ENCODE measurements at places on chromosomes 13 and 19.

DNA sequence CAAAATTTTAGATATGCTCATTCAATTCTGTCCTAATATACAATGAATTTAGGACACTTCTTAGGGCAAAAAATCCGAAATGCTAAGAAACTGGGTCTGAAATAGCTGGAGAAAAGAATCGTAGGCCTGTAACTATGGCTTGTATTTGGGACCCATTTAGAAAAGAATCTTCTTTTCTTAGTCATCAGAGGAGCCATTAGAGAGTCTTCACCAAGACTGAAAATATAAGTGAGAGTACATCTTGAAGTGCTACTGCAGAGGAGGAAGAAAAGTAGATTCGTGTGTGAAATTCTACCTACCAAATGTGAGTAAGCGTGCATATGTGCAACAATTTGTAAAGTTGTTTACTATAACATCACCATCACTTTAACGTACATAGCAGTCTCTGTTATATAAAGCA, 8.8 kb upstream of the DACH1 start:
- DNase-seq, result no peak

DNA sequence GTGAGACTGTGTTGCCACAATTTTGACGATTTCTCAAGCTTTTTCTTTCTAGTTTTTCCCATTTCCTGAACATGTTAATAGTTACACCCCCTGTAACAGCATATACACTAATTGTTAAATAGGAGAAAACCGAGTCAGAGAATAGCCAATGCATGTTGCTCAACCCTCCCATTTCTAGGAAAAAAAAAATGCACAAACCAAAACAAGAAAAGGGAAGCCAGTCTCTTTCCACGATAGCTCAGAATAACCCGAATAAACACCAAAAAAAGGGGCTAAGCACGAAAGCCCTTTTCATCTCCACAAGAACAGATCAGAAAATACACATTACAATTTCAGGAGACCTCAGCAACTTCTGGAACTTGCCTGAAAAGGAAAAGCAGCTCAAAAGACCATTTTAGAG, 16.3 kb downstream of the LATS2 start:
- DNase-seq, result no peak

DNA sequence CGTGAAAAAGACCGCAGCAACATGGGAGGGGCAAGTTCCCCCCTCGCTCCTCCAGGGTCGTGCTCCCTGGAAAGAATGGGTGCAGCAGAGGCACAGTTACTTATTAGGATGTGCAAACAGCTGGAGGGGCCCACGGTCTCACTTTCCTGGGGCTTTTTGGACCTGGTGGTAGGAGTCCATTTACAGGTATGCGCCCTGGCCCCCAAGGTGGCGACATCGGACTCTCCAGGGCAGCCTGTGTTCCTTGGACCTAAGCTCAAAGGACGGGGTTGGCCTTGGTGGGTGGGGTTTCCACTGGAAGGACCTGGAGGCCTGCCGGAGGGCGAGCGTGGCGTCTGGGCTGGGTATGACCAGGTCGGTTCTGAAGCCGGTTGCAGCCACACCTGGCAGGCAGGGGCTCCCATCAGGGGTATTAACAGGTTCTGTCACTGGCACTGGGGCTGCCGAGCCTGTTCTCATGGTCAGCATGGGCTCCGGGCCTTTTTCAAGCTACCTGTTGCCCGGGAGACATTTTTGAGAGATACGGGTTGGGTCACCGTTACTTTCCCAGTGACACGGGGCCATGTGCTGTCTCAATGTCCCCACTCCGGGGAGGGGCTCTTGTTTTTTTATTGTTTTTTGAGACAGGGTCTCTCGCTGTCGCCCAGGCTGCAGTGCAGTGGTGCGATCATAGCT, 5.9 kb downstream of the ZFR2 start:
- no peak for DNase-seq

DNA sequence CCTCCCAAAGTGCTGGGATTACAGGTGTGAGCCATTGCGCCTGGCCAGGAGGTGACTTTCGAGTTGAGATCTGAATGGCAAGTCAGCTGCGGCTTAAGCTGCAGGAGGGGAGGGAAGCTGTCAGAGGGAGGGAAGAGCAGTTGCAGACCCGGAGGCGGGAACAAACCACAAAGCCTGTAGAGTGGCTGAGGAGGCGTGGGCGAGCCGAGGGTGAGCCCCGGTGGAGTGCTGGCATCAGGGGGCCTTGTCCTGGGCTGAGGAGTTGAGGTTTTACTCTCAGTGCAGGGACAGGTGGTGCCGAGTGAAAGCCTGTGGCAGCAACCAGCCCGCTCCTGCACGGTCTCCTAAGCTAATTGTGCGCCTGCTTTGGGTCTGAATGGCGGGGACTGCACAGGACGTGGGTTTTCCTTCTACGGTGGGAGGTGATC, 24.2 kb downstream of the PPP1R37 start:
- DNase-seq, result peak; percentile 33

DNA sequence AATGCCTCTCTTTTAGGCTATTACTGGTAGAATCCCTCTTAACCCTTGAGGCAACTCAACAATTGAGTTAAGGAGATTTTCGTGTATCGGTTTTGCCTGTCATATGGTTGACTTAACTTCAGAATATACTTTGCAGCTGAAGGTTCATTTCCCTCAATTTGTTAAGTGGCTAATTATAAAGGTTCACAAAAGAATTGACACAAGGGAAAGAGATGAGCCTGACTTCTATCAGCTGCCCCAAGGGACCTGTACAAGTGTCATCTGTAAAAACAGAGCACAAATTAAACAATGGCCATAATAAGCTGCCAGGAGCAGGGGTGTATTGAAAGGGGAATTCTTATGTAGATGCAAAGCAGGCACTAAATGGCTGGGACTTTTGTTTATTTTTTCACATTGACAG, 334.8 kb upstream of the OBI1 start:
- DNase-seq, result no peak

DNA sequence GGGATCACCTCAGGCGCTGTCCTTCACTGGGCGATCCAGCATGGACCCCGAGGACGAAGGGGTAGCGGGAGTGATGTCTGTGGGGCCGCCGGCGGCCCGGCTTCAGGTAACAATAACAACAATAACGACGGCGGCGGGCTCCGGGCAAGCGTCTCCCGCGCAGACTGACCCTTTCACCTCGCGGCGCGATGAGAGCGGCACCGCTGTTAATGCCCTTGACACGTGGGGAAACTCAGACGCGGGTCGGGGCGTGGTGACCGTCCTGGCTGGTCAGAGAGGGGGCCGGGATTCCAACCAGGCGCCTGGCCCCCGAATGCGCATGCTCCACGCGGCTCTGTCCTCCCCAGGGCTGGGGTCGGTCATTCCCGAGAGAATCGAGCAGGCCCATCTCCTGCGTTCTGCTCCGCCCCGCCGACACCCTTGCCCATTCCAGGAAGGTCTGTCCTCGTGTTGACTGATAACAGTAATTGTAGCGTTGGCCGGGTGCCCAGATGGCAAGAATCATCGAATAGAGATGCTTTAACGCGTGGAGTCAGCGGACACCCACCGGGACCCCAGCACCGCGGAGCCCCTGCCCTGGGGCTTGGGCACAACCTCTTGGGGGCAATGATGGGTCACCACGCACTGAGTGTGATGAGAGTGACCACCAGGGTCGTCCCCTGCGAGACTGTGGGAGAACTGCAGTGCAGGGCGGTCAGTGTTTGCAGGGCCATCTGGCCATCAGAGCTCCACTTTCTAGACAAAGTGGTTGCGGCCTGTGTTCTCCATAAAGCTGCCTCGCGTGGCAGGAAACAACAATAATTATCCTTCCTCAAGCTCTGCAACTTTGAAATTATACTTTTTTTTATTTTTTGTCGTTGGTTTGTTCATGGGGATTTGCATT, 528 bp downstream of the ZNF8 start:
- peak; percentile 27 for DNase-seq

DNA sequence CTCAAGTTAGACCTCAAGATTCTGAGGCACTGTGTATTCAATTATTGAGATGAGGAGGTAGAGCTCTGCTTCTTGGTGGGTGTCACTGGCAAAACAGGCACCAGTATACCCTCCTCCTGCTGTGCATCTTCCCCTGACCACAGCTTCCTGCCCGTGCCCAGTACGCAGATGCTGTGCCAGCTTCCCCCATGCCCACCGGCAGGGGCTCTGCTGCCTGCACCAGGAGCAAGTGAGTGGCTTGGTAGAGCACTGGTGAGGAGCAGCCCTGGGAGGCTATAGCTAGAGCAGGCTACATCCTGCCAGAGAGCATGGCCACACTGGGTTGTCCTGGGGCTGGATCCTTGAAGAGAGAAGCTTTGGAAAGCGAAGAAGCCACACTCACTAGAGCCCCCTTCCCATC, 21.0 kb upstream of the RNF17 start:
- DNase-seq, result no peak

Measured in activated CD4-positive, alpha-beta T cell treated with anti-CD3 and anti-CD28 coated beads, Interleukin-2, amount 50 U/mL, for 24 hours (primary cell).